Stimulated activated CD8-positive, alpha-beta memory T cell treated with anti-CD3 and anti-CD28 coated beads, Interleukin-4, amount 100 ng/mL, for 1 hour (primary cell): ENCODE measurements at places on chromosomes 1 and 21.

DNA sequence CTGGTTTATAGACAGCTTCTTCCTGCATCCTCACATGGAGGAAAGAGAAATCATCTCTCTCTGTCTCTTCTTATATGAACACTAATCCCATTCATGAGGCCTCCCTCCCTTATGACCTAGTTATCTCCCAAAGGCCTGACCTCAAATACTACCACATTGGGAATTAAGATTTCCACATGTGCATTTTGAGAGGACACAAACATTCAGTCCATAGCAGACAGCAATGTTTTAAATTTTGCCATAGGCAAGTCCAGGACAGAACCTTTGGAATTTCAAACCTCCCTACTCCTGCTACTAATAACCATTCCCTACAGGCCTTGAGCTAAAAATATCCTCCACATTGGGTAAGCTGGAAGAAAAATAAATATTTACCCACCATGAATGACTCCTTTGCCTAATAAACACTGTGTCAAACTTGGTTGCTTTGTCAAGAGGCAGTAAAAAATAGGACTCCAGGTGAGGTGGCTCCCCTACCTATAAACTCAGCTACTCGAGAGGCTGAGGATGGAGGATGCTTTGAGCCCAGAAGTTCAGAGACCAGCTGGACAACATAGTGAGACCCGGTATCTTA, 113.7 kb downstream of the ZNF281 start:
- no peak for DNase-seq

DNA sequence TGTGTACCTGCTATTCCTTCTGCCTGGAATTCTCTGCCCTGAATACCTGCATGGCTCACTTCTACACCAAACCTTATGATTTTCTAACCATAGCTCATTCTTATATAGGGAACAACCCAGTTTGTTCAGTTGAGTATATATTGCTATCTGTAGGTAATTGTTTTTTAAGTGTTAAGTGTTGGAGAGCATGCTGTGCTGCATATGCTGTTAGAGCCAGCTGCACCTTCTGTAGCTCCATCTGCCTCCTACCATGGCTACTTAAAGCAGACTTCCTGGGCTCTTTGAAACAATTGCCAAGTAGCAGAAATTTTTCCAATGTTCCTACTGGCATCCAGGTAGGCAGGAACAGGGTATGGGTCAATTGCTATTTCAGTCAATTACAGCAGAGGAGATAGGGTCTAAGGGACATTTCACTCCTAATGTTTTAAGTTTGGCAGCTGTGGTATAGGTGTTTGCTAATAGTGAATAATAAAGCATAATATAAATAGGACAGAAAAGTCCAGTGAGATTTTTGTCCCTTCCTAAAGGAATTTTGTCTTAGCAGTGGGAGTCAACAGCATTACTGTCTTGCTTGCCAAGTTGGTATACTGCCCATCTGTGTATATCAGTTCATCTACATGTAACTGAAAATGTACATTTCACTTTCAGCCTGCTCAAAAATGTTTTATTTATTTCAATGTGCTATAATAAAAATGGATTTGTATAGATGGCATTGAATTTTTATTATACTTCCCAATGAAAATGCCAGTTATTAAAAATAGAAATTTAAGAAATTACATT, 34.0 kb upstream of the C1orf115 start:
- no peak for DNase-seq

- no peak for DNase-seq
Observed at GRCh38 chr1:156372265-156372586, 3.2 kb downstream of the RHBG start.

DNA sequence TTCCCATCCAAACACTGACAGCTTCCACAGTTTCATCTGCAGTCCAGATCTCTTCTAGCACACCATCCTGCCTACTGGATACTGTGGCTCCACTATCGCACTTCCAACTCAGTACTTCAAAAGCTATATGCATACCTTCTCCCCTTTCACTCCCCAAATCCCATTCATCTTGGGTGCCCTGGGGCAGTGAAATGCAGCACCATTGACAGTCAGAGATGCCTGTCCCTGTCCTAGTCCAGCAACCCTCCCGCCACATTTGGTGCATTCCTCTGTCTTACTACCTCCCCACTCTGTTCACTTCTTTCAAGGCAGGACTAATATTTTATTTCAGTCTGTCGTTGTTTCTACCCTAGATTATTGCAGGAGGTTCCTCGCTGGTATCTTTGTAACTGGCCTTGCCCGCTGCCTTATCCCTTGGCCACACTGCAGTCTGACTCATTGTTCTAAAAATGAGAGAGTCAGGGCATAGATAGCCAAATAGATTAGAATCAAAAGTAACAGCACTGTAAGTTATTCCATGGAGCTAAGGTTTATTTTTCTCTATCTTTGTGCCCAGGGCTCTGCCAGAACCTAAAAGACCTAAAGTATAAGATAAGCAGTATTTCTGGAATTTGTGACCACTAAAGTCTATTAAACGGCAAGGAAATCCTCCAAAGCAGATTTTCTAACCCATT, 96.7 kb downstream of the ESRRG start:
- DNase-seq: no peak

GRCh38 chr1:230130172-230130944, 63.3 kb downstream of the GALNT2 start:
- no peak for DNase-seq

GRCh38 chr1:14733048-14733778, 134.7 kb downstream of the KAZN start:
- no peak for DNase-seq

- no peak for DNase-seq
Observed at GRCh38 chr21:30842990-30843389, 13.4 kb upstream of the KRTAP7-1 start.

- no peak for DNase-seq
Observed at GRCh38 chr1:172390683-172391551, 29.6 kb upstream of the C1orf105 start.

DNA sequence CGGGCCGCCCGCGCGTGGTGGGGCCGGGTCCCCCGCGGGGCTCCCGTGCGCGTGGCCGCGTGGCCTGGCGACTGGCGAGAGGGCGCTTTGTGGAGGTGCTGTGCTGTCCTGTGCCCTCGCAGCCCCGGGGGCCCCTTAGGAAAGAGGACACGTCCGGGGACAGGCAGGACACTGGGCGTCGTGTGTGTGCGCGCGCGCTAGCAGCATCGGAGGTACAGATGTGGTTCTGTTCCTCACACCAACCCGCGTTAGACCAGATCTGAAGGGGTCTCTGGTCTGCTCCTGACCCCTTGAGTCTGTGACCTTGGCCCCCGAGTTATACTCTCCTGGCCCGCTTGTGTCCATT, 489 bp downstream of the ACTN2 start:
- no peak for DNase-seq

DNA sequence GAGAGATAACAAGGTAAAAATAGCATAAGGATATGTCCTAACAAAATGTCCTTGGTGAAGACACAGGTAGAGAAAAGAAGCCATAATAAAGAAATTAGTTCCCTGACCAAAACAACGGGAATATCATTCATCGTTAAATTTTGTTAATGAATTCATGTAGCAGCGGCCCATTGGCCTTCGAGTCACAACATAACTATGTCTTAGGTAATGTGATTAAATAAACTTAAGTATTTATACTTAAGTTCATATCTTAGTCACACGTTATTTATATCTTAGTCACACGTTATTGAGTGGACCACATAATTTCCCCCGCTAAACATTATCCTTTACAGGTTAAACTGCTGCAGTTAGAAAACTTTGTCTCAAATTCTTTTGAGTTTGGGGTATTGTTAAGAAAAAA, 1.2 kb downstream of the NEXN start:
- no peak for DNase-seq

DNA sequence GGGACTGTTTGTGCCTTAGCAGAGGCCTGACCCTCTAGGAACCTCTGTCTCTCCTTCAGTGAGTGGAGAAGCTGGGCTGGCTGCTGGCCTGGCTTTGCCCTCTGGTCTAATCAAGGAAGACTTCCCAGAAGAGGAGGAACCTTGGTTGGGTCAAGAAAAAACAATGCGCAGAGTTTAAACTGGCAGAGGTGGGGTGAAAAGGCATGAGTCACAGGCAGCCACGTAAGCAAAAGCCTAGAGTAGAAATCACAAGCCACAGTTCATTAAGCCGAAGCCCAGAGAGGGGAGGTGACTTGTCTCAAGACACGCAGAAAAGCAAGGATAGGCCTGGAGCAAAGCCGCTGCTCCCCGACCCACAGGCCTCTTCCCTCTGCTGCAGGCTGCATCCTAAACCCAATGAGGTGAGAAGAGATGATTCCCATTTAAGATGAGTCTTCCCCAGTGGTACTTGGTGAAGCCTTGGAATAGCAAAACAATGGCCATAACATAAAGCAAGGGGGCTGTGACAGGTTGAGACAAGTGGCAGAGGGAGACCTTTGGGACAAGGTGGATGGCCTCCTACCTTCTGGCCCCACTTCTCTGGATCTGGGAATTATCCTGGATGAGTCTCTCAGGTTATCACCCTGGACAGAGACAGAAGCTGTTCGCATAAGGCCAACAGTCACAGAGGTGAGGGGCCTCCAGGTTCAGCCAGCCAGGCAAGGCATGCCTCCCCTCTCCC, 7.7 kb downstream of the PDZK1IP1 start:
- DNase-seq: no peak

DNA sequence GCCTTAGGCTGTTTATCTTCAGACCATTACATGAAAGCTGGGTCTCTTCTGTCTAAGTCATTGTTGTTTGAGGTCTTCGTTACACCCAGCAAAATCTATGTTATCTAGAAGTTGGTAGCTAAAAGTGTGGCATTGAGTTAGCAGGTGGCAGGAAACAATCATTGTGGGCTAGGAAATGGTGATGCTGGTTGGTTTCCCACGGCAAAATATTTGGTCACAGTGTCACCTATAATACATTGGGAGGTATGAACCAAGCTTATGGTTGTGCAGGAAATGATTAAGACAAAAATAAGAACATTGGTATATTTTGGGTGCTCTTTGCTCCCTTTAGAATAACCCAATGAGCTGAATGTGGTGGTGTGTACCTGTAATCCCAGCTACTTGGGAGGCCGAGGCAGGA, 169.7 kb downstream of the TRIM33 start:
- no peak for DNase-seq

- DNase-seq: no peak
Observed at GRCh38 chr1:230913496-230913895, 45.2 kb upstream of the C1orf198 start.

- DNase-seq: no peak
Observed at GRCh38 chr1:165287329-165287728, 69.2 kb downstream of the LMX1A start.

DNA sequence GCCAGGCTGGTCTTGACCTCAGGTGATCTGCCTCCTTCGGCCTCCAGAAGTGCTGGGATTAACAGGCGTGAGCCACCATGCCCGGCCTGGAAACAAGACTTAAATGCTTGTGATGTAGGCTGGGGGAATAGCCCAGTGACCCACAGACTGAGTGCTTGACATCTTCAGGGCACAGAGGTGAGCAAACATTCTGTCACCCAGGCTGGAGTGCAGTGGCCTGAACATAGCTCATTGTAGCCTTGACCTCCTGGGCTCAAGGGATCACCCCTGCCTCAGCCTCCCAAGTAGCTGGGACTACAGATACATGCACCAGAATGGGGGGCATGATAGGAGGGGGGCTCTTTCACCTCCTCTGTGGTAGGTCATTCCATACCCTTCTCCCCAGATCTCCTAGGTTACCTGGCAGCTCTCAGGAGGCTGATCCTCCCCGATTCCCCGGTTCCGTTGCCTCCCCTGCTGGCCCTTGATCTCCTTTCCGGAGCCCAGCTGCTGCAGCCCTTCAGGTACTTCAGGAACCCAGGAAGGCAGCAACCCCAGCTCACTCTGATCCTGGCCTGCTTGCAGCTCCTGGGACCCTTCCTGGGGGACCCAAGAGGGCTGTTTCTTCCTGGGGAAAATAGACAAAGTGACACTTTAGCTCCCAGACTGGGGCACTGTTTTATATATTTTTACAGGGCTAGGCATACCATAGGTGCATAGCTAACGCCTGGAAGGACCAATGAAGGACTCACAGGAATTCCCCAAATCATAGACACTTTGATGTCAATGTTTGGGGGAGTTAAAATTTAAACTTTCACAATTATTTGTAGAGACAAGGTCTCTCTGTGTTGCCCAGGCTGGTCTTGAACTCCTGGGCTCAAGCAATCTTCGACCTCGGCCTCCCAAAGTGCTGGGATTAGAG, 11.8 kb downstream of the SPATA21 start:
- DNase-seq: no peak

- DNase-seq: no peak
Observed at GRCh38 chr1:110879758-110880606, 7.0 kb downstream of the CD53 start.

GRCh38 chr1:27299385-27300271, 22.3 kb upstream of the TMEM222 start:
- no peak for DNase-seq

DNA sequence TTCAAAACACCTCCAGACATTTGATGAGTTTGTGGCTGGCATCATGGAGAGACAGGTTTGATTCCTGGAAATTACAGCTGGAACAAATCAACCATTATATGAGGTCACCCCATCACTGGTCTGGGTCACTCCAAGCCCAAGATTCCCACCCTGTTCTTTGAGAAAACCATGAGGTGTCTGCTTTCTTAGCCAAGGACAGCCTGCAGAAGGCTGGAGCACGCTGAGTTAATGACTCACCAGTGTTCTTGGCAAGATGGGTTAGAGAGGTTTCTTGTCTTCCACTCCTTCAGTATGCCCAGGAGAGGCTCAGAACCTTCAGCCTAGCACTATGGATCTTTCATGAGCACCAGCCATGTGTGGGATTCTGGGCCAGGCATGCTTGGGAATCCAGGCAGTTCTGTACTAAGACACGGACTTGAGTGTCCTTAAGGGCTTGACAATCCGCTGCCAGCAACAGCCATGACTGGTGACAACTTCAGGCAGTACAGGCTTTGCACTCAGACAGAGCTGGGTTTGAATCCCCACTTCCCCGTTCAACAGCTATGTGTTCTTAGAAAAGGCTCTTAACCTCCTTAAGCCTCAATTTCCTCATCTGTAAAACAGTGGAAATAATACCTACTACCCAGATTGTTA, 43.9 kb downstream of the GRHL3 start:
- no peak for DNase-seq

DNA sequence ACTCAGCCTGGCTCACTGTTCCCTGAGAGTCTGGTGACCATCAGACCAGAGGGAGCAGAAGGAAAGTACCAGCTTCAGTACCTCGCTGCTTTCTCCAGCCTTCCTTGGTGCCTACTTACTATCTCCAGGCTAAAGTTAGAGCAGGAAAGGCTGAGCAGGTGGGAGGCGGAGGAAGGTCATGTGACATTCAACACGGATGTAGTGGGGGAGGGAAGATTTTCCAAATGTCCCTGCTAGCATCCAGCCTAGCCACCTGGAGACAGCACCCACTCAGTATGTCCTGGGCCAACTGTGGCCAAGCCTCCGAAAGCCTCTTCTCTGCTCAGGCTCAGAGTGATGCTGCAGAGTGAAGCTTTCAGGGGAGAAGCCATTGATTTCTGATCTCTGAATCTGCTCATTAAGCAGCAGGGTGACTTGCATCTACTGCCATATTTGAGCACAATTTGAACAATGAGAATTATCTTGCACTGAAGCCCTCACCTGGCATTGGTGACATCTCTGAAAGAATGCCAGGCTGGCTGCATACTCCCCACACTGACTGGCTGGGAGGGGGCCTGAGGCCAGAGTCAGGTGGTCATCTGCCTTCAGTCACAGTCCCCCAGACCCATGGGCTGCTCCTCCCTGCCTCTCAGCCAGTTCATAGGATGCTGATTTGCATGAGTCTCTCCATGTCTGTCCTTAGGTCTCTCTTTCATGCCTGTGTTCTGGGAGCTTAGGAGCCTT, 86.2 kb downstream of the KCND3 start:
- DNase-seq: no peak
